Naive thymus-derived CD4-positive, alpha-beta T cell (primary cell): ENCODE measurements at places on chromosomes 11 and 22. TPM values are rescaled to one million over a fixed set of nuclear protein-coding genes. Genes with fewer than 3 reads are reported as not detected.

The RASSF10 gene
- total RNA-seq: not detected in 2 replicates

The GAL3ST3 gene
- total RNA-seq: not detected

The MYRF gene
- total RNA-seq: 0.19 TPM

The IRF7 gene
- total RNA-seq: 57.0 TPM

The HEPN1 gene
- total RNA-seq: not detected

The APOBEC3B gene
- total RNA-seq: 15.8 and 16.0 TPM in 2 replicates

The ISX gene
- not detected for total RNA-seq

The LBHD1 gene
- total RNA-seq: 20.8 TPM

The BRSK2 gene
- total RNA-seq: not detected

The MRGPRX4 gene
- total RNA-seq: not detected

The TBX1 gene
- total RNA-seq: not detected

The CDC45 gene
- total RNA-seq: 0.35 TPM

The SLC5A4 gene
- total RNA-seq: not detected

The EIF1AD gene
- 49.9 and 51.1 TPM in 2 replicates for total RNA-seq

The THY1 gene
- total RNA-seq: not detected

The CCDC73 gene
- total RNA-seq: not detected

The GAB4 gene
- 0.22 TPM for total RNA-seq

The LRRC32 gene
- total RNA-seq: 0.39 TPM

The PHLDA2 gene
- 2.5 TPM for total RNA-seq

The OTOG gene
- total RNA-seq: not detected in 2 replicates

The PKP3 gene
- not detected for total RNA-seq

The P2RX3 gene
- total RNA-seq: not detected in 2 replicates

The RFPL2 gene
- total RNA-seq: 0.15 TPM in 1 of 2 replicates, not detected in the other

The LGALS1 gene
- total RNA-seq: 390 TPM

The ROM1 gene
- 2.4 TPM for total RNA-seq
